NCI-H82 (cell line): ENCODE measurements at places on chromosomes 7 and 10.

- no peak for DNase-seq
Measured at GRCh38 chr7:149494738-149495368, 2.8 kb downstream of the ZNF746 start.

- no peak for DNase-seq
Measured at GRCh38 chr7:15485431-15485830, 76.4 kb downstream of the AGMO start.

DNA sequence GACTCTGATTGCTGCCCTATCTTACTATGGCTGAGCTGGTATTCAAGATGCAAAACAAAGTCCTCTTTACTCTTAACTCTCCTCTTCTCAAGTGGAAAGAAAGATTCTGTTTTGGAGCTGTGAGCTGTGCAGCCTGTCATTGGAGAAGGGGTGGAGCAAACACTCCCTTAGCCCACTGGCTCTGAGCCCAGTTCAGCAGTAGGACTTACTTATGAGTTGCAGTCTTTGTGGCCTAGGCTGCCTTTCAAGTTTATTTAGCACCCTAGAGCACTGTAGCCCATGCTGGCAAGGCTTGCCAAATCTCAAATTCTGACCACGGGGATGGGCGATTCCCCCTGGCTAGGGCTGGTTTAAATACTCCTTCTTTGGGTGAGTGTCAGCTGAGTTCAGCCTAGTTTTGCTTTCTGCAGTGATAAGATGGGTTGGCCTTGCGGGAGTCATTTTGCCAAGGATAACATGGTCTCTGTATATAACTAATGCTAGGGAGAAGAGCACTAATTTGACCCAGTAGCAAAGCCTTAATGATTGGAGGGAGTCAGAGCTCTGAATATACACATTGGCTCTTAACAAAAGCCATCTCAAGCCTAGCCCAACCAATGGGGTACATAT lies 110.2 kb downstream of the MYO3A start:
- no peak for DNase-seq

GRCh38 chr7:107122486-107122911 lies 46.3 kb upstream of the HBP1 start:
- no peak for DNase-seq

GRCh38 chr10:4561296-4561695 lies 264.7 kb upstream of the AKR1E2 start:
- no peak for DNase-seq
